ENCODE measurements at places on chromosomes 12 and 14.

DNA sequence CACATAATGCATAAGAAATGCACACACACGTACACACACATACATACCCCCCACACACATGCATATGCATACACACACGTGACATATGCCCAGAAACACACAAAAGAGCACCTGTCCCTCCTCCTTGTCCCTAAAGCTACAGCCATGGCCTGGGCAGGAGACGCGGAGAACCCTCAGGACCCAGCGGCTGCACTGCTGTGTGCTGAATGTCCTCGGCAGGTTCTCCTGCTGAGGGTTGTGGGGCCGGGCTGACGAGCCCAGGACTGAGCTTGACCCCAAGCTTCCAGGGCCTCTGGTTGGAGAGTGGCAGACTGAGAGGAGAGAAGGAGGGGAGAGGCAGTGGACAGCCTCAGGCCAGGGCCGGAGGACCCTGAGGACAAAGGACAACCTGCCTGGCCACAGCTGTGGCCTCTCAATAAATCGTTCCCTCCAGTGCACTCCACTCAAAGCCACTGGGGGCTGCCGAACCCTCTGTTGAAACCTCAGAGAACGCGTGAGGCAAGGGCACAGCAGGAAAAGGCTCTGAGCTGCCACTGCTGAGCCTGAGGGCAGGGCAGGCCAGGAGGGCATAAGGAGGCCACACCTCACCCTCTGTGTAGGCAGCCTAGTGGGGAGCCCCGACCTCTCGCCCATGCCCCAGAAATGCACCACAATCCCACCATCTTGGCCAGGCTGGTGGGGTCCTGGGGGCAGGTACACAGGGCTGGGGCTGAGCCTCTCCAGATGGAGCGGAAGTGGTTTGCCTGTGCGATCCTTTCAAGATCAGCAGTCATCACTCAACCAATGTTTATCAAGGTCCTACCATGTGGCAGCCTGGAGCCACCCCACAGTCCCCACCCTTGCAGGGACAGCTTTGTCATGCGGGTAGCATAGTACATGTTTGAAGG is 3.1 kb downstream of the CACNA2D4 start:
- no peak for DNase-seq

DNA sequence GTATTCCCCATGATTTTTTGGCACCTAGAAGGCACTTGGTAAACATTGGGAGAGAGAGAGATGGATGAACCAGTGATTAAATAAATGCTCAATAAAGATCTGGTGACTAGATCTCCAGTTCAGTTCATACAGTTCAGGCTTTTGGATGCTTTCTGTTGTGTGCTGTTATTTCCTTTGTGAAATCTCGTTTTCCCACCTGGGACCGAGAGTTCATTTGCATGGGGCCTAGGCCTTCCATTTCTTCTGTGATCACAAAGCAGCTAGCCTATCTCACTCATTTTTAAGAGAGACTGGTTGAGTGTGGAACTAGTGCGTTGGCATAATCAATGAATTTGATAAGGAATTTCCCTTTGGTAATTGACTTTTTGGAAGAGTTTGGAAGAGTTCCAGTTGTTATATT is 104.0 kb downstream of the VRK1 start:
- no peak for DNase-seq

DNA sequence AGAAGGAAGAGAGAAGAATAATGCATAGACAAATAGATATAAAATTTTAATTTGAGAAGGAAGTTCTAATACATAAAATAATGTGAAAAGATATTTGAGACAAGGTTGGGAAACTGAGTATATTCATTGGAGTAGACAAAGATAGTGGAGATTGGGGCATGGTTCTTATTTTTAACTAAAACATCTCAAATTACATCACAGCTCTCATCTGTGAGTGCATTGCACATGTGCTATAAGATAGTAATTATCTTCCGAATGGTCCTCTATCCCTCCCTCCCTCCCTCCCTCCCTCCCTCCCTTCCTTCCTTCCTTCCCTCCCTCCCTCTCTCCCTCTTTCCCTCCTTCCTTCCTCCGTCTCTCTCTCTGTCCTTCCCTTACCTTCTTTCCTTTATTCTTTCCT is 1104.0 kb upstream of the FLRT2 start:
- no peak for DNase-seq

DNA sequence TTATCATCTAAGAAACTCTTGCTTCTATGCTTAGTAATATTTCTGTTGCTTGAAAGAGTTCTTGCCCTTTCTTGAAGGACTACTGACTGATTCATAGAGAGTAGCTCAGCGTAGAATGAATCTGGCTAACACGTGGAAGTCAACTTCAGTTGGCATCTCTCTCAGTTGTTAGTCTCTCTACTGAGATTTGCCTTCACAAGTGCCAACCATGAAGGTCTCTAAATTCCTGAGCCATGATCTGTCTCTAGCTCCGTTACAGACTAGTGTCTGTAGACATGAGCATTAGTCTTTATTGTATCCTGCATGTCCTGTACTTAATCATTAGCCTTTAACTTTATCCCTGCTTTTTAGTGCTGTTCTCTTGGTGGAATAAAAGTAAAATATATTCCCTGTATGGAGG is 19.1 kb upstream of the ALX1 start:
- DNase-seq: no peak

- DNase-seq: no peak
These were observed 130.8 kb upstream of the KRR1 start for GRCh38 chr12:75642226-75642625.
